ENCODE measurements at places on chromosomes 12 and 14.

DNA sequence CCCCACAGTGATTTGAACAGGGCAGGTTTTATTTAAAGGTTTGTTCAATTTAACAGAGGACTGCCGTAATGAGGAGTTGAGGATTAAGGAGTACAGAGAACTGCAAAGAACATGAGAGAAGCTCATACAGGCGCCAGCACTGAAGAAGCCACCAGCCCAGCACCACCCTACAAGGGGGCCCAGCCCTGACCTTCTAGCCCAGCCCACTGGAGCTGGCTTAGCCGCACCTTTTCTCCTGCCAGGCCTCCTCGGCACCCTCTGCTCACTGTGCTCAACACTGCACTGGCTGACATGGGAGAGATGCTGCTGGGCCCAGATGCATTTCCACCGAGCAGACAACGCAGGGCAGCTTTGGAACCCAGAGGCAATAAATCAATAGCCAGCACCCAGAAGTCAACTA lies 36.5 kb upstream of the SFSWAP start:
- H3K27ac ChIP-seq: no peak overlapping the region
- no peaks in the 10 kb centered on the region for H3K36me3 ChIP-seq
- no peak overlapping the region for H3K4me3 ChIP-seq
- no peaks in the 10 kb centered on the region for H3K4me1 ChIP-seq
- DNase-seq: no peak

GRCh38 chr12:114400925-114401324 lies 5.0 kb downstream of the TBX5 start:
- no peak overlapping the region for H3K4me3 ChIP-seq
- H3K36me3 ChIP-seq: no peaks in the 10 kb centered on the region
- H3K27me3 ChIP-seq: peaks cover 24% of the 10 kb centered on the region
- no peaks in the 10 kb centered on the region for H3K4me1 ChIP-seq

- peaks cover 99% of the 10 kb centered on the region for H3K36me3 ChIP-seq
- H3K27me3 ChIP-seq: no peaks in the 10 kb centered on the region
- no peak for DNase-seq
- H3K27ac ChIP-seq: no peak overlapping the region
- no peak overlapping the region for H3K4me3 ChIP-seq
These were observed 24.3 kb downstream of the DDX24 start for GRCh38 chr14:94056579-94057308.

- H3K27me3 ChIP-seq: no peaks in the 10 kb centered on the region
- H3K4me3 ChIP-seq: no peak overlapping the region
- H3K27ac ChIP-seq: no peak overlapping the region
- H3K4me1 ChIP-seq: peaks cover 4% of the 10 kb centered on the region
These were observed 40.0 kb downstream of the FBXW8 start for GRCh38 chr12:116950628-116951325.

- H3K36me3 ChIP-seq: peaks cover 13% of the 10 kb centered on the region
- H3K27me3 ChIP-seq: no peaks in the 10 kb centered on the region
- no peak for DNase-seq
- H3K4me3 ChIP-seq: no peak overlapping the region
- no peaks in the 10 kb centered on the region for H3K4me1 ChIP-seq
These were observed 295.7 kb upstream of the FKBP4 start for GRCh38 chr12:2498964-2499500.

DNA sequence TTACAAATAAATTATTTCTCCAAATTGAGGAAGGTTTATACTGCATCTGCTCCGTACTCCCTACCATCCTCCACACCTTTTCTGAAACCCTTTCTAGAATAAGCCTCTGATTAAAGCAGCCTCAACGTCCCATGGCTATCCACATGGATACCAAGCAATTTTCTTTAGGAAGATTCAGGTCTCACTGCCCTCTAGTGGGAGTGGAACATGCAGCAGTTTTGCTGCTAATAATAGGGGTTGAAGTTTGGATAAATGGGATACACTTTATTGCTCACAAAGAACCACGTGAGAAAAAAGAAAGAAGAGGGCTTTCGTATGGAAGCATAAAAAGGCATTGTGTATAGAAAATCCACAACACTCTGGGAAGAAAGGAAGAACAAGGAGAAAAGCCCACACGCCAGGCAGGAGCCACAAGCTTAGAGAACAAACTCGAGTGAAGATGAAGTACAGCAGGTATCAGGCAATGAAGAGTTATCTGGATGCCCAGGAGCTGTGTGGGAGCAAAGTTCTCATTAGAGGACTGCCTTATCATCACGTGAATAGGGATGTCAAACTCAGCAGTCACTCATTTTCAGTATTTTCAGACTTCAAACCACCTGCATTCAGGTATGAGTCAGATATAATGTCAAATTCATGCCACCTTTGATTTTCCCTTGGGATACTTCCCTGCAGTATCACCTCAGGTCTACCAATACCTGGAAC lies 45.8 kb downstream of the CCER1 start:
- no peaks in the 10 kb centered on the region for H3K36me3 ChIP-seq
- DNase-seq: no peak
- H3K27ac ChIP-seq: no peak overlapping the region
- no peaks in the 10 kb centered on the region for H3K27me3 ChIP-seq

DNA sequence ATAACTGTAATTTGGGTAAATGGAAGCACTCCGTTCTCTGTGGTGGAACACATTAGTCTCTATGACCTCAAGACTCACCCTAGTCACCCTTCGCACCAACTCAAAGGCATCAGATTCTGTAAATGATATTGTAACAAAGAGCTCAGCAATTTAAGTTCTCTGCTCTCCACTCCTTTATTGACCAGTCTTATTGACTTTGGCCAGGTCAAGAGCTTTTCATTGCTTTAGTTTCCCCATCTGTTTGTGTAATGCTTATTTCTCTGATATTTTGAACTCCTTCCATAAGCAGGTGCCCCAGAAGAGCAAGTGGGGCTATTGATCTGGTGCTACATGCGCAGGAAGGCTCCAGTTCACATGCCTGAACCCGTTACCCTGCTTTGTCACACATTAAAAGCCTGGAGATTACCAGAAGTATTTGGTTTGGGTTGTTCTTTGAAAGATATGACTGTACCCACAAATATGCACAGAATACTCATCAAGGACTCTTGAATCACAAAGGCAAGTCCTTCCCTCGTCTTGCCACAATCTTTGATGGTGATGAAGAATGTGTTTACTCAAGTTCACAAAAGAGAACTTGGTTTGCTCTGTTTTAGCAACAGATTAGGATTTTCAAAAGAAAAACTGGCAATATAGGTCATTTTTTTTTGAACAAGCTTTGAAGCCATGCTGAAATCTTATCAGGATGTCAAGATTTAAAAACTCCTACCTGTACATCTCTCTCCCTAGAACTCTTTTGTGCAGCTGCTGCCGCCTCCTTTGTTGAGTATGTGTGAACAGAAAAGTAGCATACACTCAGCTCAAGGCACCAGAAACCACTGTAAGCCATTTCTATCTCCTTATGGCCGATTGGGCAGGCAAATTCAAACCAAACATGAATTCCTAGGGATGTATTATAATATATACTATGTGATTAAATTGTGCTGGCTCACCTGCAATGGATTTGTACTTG lies 193.9 kb downstream of the BCAT1 start:
- H3K27ac ChIP-seq: no peak overlapping the region
- H3K4me1 ChIP-seq: no peaks in the 10 kb centered on the region
- no peak overlapping the region for H3K4me3 ChIP-seq
- no peak for DNase-seq

DNA sequence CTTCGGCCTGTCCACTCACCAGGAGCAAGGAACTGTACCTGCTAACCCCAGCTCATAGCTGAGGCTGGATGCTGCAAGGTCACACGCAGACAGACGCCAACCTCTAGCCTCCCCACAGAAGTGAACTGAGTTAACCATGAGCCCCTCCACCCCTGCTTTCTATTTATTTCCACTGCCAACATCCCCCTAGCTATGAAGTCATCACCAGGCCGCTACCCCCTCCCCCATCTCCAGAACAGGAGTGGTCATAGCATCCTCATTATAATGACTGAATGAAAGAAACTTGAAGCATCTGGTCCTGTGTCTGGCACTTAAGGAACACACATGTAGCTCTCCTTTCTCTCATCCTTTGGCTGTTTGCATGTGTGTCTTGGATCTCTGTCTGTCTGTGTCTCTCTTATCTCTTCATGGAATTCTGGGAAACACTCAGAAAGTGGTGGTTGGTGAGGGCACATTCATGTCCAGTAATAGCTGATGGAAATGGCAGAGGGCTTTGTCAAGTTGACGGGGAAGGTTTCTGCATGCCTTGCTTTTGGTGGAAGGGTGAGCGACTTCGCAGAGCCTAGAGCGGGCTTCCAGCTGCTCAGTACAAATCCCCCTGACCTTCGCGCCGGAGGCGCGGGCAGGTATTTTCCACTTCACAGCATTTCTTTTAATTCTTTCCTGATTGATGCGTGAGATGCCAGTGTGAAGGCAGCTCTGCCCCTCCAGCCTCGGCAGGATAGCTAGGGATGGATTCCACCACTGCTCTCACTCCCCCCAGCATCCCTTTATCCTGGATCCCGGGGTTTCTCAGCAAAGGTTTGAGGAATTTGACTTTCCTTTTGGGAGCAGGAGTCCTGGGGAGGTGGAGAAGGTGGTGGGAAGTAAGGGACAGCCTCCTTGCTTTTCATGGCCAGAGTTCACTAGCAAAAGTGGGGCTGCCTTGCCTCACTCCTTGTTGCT lies 198.2 kb downstream of the CHST11 start:
- H3K27ac ChIP-seq: no peak overlapping the region
- H3K36me3 ChIP-seq: no peaks in the 10 kb centered on the region
- no peak overlapping the region for H3K4me3 ChIP-seq
- no peak for DNase-seq
- H3K4me1 ChIP-seq: no peaks in the 10 kb centered on the region

GRCh38 chr12:93879476-93880421 lies 202.6 kb downstream of the CRADD start:
- H3K4me1 ChIP-seq: no peaks in the 10 kb centered on the region
- no peak overlapping the region for H3K27ac ChIP-seq
- DNase-seq: no peak
- no peak overlapping the region for H3K4me3 ChIP-seq

- no peaks in the 10 kb centered on the region for H3K36me3 ChIP-seq
- H3K27ac ChIP-seq: no peak overlapping the region
- no peak overlapping the region for H3K4me3 ChIP-seq
- no peaks in the 10 kb centered on the region for H3K4me1 ChIP-seq
- no peak for DNase-seq
- no peaks in the 10 kb centered on the region for H3K27me3 ChIP-seq
These were observed 255.8 kb downstream of the TMTC2 start for GRCh38 chr12:82942521-82942920.

GRCh38 chr14:56299306-56299984 lies 181.2 kb downstream of the PELI2 start:
- no peaks in the 10 kb centered on the region for H3K27me3 ChIP-seq
- DNase-seq: no peak
- no peak overlapping the region for H3K4me3 ChIP-seq
- H3K36me3 ChIP-seq: peaks cover 7% of the 10 kb centered on the region
- no peak overlapping the region for H3K27ac ChIP-seq

DNA sequence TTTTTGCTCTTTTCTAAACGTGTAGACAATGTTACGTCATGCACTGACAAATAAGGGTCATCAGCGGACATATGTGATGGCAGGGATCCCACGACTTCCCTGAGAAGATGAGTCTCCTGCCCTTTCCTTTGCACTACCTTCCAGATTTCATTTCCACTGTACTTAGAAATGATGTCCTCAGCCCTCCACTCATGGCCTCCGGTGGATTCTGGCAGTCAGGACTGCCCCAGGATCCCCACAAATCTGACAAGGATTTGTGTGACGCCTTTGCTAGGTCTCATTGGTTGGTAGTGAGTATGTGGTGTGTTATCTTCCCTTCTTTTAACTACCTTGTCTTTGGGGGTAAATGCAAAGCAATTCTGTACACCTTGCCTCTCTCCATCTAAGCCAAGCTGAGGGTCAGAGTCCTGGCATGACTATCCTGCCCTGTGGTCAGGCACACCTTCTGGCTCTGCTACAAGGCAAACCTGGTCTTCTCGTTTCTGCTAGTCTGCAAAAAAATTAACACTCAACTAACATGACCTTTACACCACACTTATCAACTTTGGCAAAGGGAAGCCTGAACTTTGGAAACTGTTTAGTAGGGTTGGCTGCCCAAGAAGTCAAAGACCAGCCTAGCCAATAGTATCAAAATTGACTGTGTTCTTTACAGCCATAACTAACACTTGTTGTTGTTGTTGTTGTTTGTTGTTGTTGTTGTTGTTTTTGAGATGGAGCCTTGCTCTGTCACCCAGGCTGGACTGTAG lies 17.3 kb upstream of the DHRS4 start:
- no peaks in the 10 kb centered on the region for H3K27me3 ChIP-seq
- H3K4me1 ChIP-seq: no peaks in the 10 kb centered on the region
- DNase-seq: no peak
- H3K27ac ChIP-seq: no peak overlapping the region
- no peaks in the 10 kb centered on the region for H3K36me3 ChIP-seq

GRCh38 chr14:104968153-104968527 lies 10.0 kb downstream of the AHNAK2 start:
- H3K27me3 ChIP-seq: no peaks in the 10 kb centered on the region
- peak overlapping the region; percentile 80 for H3K27ac ChIP-seq
- H3K4me3 ChIP-seq: peak overlapping the region; percentile 62
- peak; percentile 85 for DNase-seq
- H3K36me3 ChIP-seq: no peaks in the 10 kb centered on the region

DNA sequence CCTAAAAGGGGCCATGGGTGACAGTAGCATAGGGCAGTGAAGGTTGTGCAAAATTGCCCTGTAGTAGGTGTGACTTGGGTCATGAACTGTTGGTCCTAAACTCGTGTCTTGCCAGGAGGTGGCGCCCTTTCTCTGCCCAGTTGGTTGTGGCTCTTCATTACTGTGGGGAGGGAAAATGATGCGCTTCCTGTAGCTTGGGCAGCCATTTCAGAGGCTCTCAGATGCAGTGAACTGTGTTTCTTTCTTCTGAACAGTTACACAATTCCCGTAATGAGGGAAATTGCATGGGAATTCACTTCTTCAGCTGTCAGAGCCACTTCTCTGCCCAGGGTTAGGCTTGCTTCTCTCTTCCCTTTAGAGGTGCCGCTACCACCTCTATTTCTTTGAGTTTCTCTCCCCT lies 148.1 kb upstream of the NRXN3 start:
- no peaks in the 10 kb centered on the region for H3K27me3 ChIP-seq
- H3K4me1 ChIP-seq: no peaks in the 10 kb centered on the region

DNA sequence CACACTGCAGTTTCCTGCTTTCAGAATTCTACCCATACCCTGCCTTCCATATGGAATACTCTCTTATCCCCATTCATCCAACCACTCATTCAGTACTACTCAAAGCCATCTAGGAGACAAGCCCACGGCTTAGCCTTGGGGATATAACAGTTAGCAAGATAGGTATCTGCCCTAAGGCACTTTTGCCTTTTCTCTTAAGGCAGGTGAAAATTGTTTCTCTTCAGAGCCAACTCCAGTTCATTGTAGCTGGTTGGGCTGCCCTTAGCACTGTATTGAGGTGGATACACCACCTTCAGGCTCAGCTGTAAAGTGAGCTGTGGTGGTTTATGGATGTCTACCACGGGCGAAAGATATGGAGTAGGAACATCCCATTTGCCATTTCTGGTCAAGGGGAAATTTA lies 729.7 kb upstream of the TBX3 start:
- H3K27me3 ChIP-seq: no peaks in the 10 kb centered on the region
- no peak for DNase-seq
- H3K36me3 ChIP-seq: no peaks in the 10 kb centered on the region
- no peak overlapping the region for H3K27ac ChIP-seq
- H3K4me1 ChIP-seq: no peaks in the 10 kb centered on the region
